ENCODE measurements at places on chromosomes 2 and 18.

- no peak for DNase-seq
Observed at GRCh38 chr2:38264396-38265221, 112.5 kb downstream of the ATL2 start.

DNA sequence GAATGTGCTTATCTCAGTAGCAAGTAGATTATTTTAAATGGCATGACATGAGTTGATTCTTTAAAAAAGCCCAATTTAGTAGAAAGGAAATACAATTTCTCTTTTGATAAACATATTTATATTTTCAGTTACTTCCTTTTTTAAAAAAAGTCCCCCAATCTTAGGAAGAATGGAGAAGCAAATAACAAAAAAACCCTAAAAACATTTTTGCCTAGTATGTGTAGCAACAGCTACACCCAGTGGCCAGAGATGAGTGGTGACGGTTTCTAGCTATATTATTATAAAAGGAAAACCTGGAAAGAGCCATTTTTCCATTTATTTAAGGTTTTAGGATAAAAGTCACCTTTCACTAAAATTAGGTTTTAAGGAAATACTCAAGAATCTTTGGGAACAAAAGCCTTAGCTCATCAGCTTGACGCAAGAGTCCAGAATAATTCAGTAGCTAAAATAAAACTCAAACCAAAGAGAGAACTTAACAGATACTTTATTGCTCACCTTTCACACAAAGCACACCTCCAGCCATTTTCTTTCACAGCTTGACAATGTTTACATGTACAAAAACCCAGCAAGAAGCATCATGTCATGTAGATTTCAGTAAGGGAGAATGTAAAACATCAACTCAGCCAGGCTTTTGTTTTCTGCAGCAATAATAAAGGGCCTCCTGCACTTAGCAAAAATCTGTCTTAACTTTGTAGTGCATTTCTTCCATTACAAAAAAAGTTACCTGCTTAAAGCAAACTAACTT lies 15.7 kb downstream of the FAM98A start:
- DNase-seq, result peak; percentile 8

DNA sequence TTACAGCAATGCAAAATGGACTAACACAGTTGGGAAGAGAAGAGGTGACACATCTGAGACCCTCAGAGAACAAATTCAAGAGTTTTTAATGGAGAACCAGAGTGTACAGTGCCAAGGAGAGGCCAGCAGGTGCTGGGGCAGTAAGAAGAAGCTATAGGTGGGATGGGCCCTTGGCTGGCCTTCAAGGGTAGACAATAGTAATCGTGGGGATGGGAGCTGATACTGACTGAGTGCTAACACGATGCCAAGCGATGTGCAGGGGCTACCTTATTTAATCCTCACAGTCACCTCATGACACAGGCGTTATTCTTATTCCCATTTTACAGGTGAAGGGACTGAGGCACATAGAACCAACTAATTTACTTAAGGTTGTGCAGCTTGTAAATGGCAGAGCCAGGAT lies 131.9 kb upstream of the ID2 start:
- no peak for DNase-seq

DNA sequence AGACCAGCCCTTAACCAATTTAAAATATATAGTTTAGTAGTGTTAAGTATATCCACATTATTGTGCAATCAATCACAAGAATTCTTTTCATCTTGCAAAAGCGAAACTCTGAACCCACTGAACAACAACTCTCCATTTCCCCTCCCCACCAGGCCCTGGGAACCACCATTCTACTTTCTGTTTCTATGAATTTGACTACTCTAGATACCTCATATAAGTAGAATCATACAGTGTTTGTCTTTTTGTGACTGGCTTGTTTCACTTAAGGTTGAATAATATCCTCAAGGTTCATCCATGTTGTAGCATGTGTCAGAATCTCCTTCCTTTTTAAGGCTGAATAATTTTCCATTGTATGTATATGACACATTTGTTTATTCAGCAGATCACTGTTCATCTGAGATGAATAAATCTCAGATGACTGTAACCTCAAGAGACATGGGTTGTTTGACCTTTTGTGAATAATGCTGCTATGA lies 8.1 kb upstream of the SOS1 start:
- DNase-seq, result no peak

DNA sequence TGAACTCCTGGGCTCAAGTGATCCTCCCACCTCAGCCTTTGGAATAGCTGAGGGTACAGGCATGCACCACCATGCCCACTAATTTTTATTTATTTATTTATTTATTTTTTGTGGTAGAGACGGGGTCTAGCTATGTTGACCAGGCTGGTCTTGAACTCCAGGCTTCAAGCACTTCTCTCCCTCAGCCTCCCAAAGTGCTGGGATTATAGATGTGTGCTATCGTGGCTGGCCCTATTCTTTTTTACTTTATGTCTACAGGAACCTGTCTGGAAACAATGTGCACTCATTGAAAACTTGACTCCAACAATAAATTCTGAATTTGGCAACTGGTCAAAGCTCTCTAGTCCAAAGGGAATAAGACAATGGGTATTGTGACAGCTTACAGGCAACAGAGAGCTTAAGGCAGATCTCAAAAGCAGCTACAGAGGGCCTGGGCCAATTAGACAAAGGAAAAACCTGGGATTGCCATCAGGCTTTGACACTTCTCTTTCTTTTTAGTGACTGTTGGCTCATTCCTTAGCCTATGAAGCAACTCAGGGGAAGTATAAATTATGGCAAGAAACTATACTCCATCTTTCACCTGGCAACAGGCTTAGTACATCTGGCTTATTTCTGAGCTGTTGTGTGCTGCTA lies 55.1 kb upstream of the RAPGEF4 start:
- DNase-seq, result no peak

DNA sequence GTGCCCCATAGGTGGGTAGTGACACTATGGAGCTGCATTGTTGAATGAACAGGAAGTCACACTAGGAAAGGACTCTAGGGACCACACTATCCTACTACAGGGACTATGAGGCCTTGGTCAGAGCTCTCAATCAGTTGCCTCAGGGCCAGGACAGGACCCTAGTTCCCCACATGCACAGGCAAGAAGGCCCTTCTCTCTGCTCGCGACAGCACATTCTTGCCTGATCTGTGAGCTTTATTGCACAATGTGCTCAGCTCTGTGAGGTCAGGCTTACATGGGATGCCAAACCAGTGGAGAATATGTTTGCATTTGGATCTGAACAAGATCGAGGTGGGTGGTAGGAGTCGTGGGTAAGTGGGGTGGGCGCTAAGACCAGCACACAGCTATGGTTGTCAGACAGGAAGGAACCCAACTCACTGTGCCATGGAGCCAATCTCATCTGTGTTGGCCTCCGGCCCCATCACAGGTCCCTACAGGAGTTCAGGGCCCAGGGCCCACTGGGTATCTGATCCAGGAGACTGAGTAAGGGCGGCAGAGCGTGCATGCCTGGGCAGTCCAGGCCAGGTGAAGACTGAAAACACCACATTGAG lies 8.0 kb downstream of the PCARE start:
- DNase-seq, result no peak

GRCh38 chr18:11500153-11501122 lies 109.0 kb upstream of the SLC35G4 start:
- DNase-seq, result no peak

GRCh38 chr18:39564716-39565115 lies 1999.1 kb upstream of the CELF4 start:
- DNase-seq, result no peak

DNA sequence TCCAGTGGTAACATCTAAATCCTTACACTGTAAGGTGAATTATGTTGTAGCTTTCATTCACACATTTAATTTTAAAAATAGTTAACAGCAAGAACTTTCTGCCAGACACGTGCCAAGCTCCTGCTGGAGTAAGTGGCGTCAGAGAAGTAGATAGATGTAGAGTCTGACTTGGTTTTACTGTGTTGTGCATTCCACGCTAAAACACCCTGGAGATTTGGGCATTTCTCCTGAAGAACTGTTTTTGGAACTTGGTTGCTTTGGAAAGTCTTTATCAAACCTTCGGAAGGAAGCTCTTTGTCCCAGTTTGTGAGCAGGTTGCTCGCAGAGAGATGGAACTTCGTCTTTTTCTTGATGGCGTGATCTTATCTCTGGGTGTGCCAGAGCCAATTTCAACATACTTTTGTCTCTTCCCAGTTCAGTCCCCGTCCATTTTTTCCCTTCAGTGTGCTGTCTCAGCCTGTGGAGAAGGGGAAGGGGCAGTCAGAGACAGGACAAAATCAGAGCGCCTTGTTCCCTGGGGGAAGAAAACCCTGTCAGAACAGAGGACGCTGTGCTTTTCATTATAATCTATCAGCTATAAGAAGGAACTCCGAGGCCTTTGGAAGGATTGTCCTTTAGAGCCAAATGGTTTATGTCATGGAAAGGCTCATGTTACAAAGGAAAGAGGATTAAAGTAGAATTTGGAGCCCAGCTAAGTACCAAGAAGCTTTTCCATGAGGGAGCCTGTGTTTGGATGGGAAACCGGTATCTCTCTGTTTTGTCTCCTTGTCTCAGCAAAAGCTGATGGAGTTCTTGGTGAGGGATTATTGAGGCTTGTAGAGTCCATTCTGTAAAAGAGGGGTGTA lies 18.9 kb downstream of the GRHL1 start:
- no peak for DNase-seq

- DNase-seq, result no peak
Observed at GRCh38 chr2:20186855-20187187, 38.1 kb downstream of the SDC1 start.

GRCh38 chr2:26438926-26439325 lies 37.2 kb downstream of the DRC1 start:
- DNase-seq, result no peak

DNA sequence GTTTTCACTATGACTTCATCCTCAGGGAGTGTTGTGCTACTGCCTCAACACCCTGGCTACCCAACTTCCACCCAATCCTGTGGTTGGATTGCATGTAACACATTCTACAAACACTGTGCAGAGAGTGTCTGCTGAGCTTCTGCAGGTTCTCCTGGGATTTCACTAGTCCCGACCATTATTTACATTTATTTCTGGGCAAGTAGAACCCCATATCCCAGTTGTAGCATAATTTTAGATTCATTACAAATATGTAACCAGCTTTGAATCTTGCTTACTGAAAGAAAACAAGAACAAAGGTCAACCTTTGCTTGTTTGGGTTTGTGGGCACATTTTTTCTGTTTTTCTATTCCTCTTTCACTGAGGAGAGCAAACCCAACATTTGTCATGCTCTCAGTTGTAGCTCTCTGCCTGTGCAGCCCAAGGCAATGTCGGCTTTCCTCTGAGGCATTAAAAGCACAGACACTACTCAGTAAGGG lies 2036.1 kb upstream of the LRRTM1 start:
- no peak for DNase-seq

GRCh38 chr18:78622251-78622906 lies 357.2 kb upstream of the SALL3 start:
- no peak for DNase-seq

- no peak for DNase-seq
Observed at GRCh38 chr2:65885266-65885665, 452.9 kb upstream of the SPRED2 start.

GRCh38 chr2:138649571-138649970 lies 130.6 kb downstream of the NXPH2 start:
- no peak for DNase-seq

DNA sequence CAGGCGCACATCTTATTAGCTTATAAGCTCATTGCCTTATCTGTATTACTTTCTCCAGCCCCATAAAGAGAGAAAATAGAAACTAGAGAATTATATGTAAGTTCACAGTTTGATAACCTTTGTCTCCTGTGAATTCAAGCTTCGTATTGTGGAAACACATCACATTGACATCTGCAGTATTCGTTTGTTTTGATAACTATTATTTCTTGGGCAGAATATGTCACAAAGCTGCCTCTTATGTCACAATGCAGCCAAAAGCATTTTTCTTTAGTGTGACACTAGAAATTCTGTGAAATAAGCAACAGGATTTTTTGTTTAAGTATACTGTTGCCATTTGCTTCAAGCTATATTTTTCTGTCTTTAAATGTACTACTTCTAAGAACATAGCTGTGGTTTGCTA lies 221.5 kb downstream of the DOK6 start:
- no peak for DNase-seq

DNA sequence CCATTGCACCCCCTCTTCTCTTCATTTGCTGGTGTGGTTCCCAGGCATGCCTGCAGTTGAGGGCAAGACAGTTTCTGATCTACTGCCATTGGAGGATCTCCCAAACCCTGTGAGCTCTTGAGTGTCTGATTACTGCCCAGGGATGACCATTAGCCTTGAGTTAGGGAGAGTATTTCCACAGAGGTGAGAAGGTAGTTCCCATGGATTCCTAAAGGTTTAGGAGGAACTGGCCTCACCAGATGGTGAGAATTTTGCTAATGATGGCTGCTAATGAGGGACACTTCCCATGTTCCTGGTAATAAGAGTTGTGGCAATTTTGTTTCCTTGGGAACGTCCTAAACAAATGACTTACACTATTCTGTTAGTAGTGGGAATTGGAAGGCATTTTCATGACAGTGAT lies 42.5 kb downstream of the PTPRM start:
- DNase-seq, result no peak

DNA sequence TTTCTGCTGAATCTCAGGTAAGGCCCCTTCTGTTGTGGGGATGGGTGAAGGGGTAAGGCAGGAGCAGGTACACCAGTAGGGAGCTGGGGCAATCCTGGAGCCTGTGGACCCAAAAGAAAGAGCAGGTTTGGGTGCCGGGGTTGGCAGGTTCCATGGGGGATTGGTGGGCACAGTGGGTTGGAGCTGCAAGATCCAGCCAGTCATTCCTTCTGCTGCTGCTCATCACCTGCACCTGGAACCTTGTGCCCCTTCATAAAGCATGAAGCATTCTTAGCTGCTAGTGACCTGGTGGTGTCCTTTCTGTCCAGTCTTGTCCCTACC lies 24.9 kb downstream of the FHOD3 start:
- no peak for DNase-seq

DNA sequence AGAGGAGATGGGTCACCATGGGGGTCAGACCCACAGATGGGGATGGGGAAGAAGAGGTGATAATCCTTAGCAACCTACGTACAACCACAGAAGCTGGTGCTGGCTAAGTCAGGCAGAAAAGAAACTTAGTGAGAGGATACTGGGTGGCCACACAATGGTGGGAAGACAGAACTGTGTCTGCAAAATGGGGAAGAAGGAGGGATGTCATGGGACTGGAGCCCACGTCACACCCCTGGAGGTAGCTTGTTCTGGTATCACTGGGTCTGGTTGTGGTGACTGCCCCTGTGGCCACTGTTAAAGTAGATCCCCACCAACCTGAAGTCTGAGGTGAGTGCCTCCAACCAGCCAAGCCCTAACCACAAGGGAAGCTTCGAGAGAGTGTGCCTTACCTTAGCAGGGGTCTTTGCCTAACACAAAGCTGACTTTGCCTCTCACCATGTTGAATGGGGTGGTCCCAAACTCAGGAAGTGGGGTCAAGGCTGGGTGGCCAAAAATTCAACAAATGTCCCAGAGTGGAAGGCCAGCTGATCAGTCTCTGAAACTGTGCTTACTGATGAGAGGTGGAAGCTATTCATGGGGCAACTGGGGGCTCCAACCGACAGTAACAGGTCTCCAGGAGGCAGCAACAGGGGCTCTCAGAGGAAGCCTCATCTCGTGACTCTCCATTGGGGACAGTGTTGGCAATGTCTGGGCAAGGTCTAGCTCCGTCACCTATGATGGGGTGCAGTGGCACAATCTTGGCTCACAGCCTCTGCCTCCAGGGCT lies 64.8 kb upstream of the SLC1A4 start:
- DNase-seq, result no peak
